ENCODE measurements at places on chromosomes 7 and 10.
A peak's percentile ranks its signal among the peaks of the same experiment; 100 is the strongest.

GRCh38 chr7:108049962-108050361 is 47.0 kb upstream of the LAMB1 start:
- no peak for DNase-seq

DNA sequence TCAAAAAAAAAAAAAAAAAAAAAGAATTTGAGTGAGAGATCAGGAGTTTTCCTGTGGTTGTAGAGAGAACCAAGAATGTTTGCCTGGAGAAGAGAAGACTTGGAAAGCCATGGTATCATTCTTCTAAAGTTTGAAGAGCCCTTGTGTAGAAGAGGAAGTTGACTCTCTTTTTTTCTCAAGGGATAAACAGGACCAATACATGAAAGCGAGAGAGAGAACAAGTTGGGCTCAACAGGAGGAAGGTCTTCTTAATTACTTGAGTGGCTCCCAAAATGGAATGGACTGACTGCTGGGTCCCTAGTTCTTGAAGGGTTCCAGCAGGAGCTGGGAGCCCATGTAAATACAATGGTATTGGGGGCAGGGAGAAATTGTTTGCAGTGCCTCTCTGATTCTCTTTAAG is 173.3 kb upstream of the ADO start:
- no peak for DNase-seq

GRCh38 chr10:21692916-21693315 is 158.9 kb downstream of the MLLT10 start:
- DNase-seq: no peak

DNA sequence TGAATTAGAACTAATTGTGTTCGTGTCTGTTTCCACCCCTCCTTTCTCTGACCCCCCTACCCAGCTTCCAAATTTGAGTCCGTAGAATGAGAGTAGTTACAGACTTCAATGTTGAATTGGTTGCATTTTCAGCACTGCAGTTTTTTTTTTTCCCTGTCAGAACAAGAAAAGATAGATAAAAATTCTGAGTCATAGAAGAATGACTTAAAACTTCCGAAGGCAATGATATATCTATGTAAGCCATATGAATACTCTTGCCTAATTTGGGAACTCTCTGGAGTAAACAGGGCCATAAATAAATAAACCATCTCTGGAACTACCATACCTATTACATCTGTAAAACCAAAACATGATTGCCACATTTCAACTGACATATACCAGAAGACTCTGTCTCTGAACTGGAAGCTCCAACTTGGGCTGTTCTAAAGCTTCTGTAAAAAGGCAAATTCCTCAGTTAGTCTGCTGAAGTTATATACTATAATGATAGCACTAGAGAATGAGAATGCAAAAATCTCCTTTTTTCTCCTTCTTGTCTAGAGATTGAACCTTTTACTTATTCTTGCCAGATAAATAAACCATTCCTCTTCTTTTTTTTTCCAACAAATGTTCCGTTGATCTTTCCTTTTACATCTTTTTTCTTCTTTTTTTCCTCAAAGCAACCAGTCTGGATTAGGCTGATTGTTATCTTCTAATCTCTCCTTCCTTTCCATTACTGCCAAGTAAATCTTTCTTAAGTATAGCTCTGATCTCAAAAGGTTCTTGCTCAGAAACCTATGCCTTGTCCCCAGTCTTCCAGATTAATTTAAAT is 23.5 kb downstream of the VCL start:
- DNase-seq: peak; percentile 56

DNA sequence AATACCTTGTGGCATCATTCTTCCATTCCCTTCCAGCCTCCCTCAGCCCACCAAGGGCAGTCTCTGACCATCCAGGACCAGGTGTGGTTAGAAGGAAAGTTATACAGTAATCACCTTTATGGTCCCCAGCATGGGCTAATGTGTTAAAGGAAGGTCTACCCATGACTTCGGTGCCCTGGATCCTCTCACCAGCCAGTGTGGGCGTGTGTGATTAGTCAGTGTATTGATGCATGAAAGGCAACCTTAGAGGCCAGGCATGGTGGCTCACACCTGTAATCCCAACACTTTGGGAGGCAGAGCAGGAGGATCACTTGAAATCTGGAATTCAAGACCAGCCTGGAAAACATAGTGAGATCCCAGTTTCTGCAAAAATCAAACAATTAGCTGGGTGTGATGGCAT is 88.9 kb downstream of the APBB1IP start:
- no peak for DNase-seq

DNA sequence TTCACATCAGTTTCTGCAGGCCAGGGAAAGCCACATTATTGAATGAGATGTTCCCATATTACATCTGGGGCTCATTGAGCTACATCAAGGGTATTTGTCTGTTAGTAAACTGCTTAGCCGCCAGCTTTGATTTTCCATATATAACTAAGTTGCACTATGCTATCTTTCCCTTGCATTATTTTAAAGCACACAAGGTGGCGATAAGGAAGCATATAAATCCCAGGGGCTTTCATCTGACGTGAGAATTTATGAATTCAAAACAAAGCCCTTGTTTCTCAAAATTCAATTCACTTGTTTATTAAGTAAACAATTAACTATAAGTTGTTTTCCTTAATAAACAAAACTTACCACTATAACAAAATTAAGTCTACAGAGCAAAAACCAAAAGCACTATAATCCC is 334.1 kb upstream of the TPK1 start:
- peak; percentile 7 for DNase-seq

GRCh38 chr10:71516890-71517289 is 120.2 kb downstream of the CDH23 start:
- DNase-seq: peak; percentile 4
